ENCODE measurements at places on chromosomes 2 and 18. TPM values are rescaled to one million over a fixed set of nuclear protein-coding genes. Genes with fewer than 3 reads are reported as not detected.

TMEM18 gene
- polyA plus RNA-seq, result 21.7 TPM

DNA sequence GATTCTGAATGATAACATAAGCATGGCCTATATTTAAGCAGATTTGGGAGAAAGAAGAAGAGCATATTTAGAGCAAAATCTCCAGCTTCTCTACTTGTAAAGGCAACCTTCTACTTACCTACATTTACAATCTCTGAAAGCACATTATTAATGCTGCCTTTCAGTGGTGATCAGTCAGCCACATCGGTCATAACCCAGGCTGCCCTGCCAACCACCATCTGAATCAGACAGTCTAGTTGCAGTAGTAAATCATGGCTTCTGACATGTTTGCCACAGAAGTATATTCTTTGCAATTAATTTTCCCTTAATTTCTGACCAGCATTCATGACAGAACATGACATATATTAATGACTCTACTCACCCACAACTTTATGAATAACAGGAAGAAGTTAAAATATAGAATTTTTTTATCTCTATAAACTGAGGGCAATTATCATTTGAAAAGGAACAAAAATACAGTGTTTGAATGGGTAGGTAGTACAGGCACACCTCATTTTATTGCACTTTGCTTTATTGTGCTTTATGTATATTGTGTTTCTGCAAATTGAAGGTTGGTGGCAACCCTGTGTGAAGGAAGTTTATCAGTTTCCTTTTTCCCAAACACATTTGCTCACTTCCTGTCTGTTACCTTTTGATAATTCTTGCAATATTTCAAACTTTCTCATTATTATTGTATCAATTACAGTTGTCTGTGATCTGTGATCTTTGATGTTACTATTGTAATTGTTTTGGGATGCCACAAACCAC, 531.6 kb upstream of the CHAC2 start:
- no peak for DNase-seq

IKZF2 gene
- polyA plus RNA-seq, result 1.7 TPM

- no peak for DNase-seq
These were observed 56.9 kb downstream of the ITGA6 start for GRCh38 chr2:172484253-172484652.

ACMSD gene
- not detected for polyA plus RNA-seq

DNA sequence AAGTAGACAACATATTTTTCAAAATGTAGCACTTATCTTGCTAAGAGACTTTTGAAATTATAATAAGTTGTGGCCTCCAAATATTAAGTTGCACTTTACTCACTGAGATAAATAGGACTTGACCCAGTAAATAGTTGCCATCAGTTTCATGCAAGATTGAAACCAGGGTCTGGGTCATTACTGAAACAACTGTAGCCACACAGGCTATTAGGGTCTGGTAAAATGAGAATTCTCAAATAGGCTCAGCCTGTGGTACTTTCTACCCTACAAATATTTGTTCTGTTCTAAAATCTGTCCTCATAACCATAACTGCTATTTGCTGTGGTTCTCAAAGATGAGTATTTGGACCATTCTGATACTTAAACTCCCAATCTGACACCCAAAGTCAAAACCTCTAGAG, 115.4 kb upstream of the STK17B start:
- no peak for DNase-seq

- DNase-seq, result no peak
These were observed 465.0 kb upstream of the TRIB2 start for GRCh38 chr2:12251749-12252148.

DNA sequence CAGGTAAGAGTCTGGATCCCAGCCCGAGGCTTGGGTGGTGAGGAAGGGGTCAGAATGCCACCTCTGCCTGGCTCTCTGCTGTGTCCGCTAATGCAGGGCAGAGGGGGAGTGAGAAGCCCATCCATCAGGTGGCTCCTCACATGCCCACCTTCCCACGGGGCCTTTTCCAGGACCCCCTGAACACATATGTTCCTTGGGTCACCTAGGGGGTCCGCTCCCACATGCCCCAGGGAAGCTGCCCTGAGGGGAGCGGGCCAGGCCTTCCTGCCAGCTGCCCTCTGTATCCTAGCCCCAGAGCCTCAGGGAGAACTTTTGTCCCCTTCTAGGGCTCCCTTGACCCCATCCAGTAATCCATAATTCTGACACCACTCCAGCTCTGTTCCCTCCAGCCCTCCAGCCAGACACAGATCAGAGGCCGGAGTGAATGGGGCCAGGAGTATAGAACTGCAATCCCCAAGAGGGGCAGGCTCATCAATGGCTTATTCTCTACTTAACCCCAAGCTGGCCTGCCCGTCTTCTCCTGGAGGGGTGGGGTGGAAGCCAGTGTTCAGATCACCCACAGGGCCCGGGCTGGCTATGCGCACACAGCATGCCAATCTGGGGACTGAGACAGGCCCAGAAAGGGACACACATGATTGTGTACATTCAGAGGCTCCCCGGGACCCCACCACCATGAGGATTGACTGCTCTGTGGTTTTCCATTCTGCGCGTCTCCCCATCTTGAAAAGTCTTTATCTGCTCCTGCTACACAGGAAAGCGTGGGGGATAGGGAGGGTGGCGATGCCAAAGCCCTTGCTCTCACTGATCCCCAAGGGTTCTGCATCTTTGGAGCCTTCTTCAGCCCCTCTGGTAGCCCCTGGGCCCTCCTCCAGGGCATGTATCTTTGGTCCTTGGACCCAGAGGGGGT, 1.1 kb downstream of the EMILIN1 start:
- no peak for DNase-seq

Measured in H1 (cell line).